PC-9 (cell line): ENCODE measurements at places on chromosomes 6 and 20. TPM values are rescaled to one million over a fixed set of nuclear protein-coding genes. Genes with fewer than 3 reads are reported as not detected.

CCM2L gene
- total RNA-seq, result 0.31 and 0.35 TPM in 2 replicates

CST4 gene
- 0.78 TPM in 1 of 2 replicates, not detected in the other for total RNA-seq

ZSCAN23 gene
- total RNA-seq, result 9.1 and 12.0 TPM in 2 replicates

PRKN gene
- not detected in 2 replicates for total RNA-seq

PEX3 gene
- 18.4 and 20.9 TPM in 2 replicates for total RNA-seq

AVP gene
- not detected in 2 replicates for total RNA-seq

SLC17A2 gene
- total RNA-seq, result not detected in 2 replicates

XKR7 gene
- not detected in 2 replicates for total RNA-seq

FAM209B gene
- not detected in 2 replicates for total RNA-seq

MAP3K7 gene
- 28.3 and 31.9 TPM in 2 replicates for total RNA-seq

TRIM15 gene
- not detected in 2 replicates for total RNA-seq

TFAP2D gene
- total RNA-seq, result not detected in 2 replicates

NELFE gene
- total RNA-seq, result 43.0 and 50.8 TPM in 2 replicates

FAM209A gene
- not detected in 2 replicates for total RNA-seq

STX11 gene
- total RNA-seq, result 0.17 and 0.40 TPM in 2 replicates

DEFB124 gene
- total RNA-seq, result not detected in 2 replicates

TSHZ2 gene
- total RNA-seq, result not detected in 2 replicates

CST7 gene
- total RNA-seq, result not detected in 2 replicates

SPEF1 gene
- 2.6 and 2.7 TPM in 2 replicates for total RNA-seq

SYNDIG1 gene
- 0.17 and 0.35 TPM in 2 replicates for total RNA-seq
